ENCODE measurements at places on chromosomes 5 and 9.

- DNase-seq = no peak
These were observed 154.4 kb downstream of the PRELID2 start for GRCh38 chr5:145680767-145681166.

GRCh38 chr5:174877987-174878386 lies 153.6 kb downstream of the MSX2 start:
- DNase-seq = no peak

GRCh38 chr9:15522130-15522755 lies 11.5 kb upstream of the PSIP1 start:
- no peak for DNase-seq

- DNase-seq = no peak
These were observed 27.7 kb downstream of the G3BP1 start for GRCh38 chr5:151799407-151799806.

- DNase-seq = no peak
These were observed 31.1 kb downstream of the MORN5 start for GRCh38 chr9:122190597-122191381.

- no peak for DNase-seq
These were observed 2.5 kb upstream of the ZNF474 start for GRCh38 chr5:122126756-122127321.

GRCh38 chr9:123835821-123836220 lies 94.1 kb downstream of the DENND1A start:
- DNase-seq = no peak
